AG04449 (cell line): ENCODE measurements at places on chromosomes 1 and 21.

DNA sequence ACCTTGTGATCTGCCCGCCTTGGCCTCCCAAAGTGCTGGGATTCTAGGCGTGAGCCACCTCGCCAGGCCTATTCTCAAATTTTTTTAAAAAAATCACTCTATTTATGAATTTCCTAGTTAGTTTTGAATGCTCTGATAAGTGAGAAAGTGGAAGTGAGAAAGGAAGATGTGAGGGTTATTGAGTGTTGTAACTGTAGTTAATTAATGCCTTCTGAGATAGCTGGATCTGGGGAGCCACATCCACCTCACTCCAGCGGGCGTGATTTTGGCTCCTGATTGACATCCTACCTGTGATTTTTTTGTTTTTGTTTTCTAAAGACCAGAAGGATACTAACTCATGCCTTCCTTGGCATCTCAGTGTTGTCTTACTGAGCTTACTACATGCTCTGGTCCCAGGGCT, 65.6 kb downstream of the ST3GAL3 start:
- DNase-seq: no peak

DNA sequence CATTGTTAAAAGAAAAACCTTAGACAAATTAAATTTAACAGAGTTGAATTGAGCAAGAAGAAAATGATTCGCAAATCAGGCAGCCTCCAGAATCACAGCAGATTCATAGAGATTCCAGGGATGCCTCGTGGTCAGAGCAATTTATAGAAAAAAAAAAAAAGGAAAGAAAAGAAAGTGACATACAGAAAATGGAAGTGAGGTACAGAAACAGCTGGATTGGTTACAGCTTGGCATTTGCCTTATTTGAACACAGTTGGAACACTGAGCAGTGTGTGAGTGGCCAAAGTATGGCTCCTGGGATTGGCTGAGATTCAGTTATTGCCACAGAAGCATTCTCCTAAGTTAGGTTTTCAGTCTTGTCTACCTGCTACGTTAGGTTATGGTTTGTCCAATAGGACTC, 9.1 kb upstream of the C21orf91 start:
- DNase-seq: peak; percentile 46

DNA sequence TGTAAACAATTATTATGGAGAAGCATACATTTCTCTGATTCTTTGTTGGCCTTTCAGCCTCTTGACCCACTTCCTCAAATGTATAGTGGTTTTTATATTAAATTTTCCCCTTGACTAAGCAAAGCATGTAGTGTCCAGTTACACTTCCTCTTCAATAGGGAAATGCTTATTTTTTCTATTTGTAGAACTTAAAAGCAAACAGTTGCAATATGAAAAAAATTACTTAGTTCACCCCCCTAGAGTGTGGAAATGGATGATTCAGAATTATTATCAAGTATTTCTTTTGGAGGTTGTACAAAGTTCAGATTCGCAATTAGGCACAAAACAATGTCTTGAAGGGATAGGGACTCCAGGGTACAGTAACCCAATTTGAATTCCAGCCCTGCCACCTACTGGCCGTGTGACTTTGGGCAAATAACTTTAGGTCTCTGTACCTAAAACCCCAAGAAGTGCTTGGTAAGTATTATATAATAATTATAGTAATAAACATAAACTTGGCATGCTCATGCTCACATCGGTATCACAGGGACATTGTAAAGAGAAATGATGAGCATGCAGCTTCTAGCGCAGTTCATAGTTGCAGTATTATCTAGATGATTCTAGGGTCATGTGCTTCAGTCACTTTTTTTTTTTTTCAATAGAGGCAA, 28.6 kb upstream of the IFNGR2 start:
- no peak for DNase-seq

- no peak for DNase-seq
Observed at GRCh38 chr1:117537291-117537920, 68.4 kb upstream of the TENT5C start.

DNA sequence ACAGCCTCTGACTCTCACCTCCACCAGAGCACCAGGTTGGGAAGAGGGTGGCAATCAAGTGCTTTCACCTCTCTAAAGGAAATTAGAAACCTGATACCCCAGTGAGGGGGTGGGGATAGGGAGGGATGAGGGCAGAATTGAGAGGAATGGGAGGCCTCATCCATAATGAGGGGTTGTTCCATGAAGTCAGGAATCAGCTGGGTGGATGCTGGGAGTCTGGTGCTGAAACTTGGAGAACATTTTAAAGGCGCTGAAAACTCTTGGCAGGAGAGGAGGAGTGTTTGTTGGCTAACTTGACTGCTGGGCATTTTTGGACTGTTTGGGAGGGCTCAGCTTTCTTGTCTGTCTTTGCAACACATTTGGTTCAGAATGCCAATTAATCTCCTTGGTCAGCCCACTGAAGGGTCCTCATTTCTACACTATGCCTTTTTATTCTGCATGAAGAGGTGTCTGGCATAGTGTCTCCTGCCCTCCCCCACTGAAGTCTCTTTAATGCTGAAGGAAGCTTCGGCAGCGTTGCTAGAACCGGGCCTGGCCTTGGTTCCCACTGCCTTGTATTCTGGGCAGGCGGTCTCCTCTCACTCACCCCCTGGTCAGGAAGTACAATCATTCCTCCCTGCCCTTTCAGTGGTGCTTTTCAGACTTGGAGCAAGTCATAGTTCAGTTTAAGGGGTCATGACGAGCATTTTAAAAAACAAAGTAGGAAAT, 2.2 kb downstream of the PHGDH start:
- DNase-seq: no peak

DNA sequence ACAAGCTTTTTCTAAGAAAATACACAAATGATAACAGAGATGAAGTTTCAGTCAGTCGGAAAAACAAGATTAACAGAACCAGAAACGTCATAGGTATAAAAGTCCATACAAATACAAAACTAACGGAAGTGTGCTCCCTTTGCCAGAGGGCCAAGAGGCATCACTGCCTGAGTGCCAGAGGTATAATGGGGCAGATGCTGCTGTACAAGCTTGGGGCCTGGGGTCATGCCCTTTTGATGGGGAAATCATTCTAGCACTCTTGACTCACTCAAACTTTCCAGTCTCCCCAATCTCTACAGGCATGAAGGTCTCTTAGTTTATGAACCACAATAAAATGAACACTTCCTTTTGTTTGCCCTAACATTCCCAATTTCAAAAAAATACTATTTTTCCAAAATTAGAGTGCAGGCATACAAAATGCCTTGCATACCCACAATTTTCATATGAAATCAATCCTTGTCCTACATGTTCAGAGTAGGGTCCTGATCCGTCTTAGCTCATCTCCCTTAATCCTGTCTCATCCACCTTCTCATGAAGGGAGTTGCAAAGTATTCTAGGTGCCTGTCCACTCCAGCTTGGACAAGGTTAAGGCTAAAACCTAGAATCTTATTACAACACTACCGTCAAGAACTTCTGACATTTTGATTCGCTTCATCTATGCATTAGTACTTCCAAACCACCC, 1.5 kb downstream of the RPL22 start:
- DNase-seq: no peak

DNA sequence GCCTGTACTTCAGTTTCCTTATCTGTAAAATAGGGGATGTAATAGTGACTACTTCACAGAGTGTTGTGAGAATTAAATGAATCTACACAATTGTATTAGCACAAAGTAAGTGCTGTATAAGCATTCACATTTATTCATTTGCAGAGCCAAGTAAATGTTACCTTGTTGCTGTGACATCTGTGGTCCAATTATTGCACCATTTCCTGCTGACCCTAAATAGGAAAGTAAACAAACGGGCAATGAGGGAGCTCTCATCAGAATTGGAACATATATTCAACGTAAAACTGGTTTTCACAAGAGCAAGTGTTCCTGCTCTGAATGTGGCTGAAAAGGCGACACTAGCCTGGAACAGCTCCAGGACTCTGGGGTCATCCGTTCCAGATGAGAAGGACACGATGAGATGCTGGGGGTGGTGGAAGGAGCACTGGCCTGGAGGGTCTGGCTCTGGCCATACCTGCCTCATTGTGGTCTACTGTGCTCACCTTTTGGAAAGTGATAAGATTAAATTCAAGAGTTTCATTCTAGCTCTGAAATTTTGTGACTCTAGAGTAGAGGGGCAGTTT, 34.5 kb downstream of the PROX1 start:
- DNase-seq: no peak

GRCh38 chr1:221993444-221993948, 251.6 kb upstream of the DUSP10 start:
- DNase-seq: no peak

DNA sequence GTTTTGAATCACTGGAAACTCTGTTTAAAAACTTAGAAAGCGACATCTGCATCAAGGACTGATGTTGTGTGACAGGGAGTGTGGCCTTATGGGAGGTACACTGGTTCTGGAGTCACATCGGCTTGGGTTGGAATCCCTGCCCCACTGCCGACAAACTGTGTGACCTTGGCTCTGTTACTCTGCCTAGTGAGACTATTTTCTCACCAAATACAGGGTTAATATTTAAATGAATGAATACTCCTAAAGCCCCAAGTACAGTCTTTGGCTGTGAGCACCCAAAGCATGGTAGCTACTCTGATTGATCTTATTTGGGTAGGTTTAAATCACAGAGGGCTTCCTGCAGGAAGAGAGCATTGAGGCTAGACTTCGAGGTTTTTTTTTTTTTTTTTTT, 102.0 kb downstream of the ACTL8 start:
- DNase-seq: no peak

GRCh38 chr1:40404670-40405462, 31.3 kb downstream of the SMAP2 start:
- no peak for DNase-seq

- DNase-seq: no peak
Observed at GRCh38 chr1:174397261-174397660, 50.5 kb upstream of the GPR52 start.

- DNase-seq: no peak
Observed at GRCh38 chr1:35030756-35031446, 844 bp downstream of the ZMYM6 start.

DNA sequence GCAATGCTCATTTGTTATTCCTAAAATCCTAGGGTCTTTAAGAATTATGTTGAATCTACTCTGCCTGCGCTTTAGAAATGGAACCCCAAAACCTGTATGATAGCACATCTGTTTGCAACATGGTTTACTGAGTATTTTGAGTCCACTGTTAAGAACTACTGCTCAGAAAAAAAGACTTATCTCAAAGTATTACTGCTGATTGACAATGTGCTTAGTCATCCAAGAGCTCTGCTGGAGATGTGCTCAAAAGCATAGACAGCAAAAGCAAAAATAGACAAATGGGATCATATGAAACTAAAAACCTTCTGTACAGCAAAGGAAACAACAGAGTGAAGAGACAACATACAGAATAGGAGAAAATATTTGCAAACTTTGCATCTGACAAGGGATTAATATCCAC, 107.0 kb downstream of the CTH start:
- no peak for DNase-seq

DNA sequence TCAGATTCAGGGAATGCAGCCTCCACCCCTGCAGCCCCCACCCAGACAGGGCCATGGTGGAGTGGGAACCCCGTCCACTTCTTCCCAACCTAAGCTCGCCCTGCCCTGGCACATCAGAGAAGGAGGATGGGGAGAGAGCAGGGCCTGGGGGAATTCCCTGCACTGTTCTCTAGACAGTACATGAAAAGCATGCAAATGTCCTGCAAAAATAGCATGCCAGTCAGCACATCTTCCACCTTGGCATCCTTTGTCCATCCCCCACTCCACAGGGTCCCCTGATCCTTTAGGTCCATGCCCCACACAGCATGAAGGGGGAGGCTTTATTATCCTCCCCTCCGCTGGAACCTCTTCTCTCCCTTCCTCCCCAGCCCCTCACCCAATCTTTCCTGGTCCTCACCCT, 35.0 kb upstream of the RD3 start:
- DNase-seq: no peak

DNA sequence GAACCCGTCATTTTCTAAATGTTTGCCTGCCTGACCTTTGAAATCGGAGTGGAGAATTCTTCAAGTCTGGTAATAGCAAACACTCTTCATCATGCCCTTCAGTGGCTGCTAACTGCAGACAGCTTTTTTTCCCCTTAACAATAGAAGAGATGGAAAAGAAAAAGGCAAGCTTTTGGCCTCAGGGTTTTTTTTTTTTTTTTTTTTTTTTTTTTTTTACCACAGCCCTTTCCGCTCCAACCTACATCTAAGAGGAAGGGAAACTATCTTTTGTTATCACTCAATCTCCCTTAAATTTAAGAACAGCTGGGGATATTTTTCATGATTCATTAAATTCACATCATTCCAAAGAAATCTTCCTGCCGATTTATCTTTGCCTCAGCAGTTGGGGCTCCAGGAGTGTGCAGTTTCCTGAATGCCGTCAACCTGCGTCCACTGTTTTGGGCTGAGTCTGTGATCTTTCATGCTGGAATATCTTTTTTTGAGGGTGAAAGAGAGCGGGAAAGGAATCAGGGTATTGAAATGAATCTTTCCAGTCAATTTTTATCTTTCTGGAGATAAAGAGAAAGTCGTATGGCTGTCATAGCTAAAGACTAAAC, 144.5 kb upstream of the SMYD2 start:
- no peak for DNase-seq

- no peak for DNase-seq
Observed at GRCh38 chr21:42701706-42702456, 48.5 kb downstream of the PDE9A start.

DNA sequence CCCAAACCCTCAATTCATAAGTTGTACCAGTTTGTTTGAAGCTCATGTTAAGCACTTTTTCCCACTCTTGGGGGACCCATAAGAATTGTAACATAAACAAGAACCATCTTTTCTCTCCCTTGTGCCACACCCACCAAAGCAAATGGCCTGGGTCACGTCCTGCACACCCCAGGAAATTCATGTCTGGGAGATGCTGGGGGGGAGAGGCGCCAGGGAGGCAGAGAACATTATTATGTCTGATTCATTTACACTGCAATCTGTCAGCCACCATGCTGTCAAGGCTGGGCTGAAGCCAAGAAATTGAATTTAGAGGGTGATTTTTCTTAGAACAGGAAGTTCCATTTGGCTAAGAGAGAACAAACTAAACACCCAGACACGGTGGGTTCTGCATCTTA, 37.2 kb upstream of the IPO9 start:
- peak; percentile 59 for DNase-seq

- DNase-seq: peak; percentile 87
Observed at GRCh38 chr1:34162852-34163766, 1.9 kb downstream of the CSMD2 start.

DNA sequence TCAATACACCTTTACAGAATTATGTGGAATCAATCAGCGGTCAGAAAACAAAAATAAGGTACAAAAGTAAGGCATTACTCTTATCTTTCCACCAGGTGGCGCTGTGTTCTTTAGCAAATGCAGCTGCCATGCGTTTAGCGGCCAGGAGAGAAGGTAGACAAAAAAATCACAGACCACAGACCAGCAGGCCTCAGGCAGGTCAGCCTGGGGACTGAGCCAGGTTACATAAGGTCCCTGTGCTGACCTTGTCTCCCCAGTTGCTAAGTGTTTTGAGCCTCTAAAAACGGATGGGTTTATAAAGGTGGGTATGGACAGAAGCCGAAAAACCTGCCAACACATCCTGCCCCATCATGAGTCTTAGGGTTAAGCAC, 2.8 kb downstream of the RGS16 start:
- no peak for DNase-seq
